ENCODE measurements at places on chromosomes 2 and 18. TPM values are rescaled to one million over a fixed set of nuclear protein-coding genes. Genes with fewer than 3 reads are reported as not detected.
A peak's percentile ranks its signal among the peaks of the same experiment; 100 is the strongest.

DNA sequence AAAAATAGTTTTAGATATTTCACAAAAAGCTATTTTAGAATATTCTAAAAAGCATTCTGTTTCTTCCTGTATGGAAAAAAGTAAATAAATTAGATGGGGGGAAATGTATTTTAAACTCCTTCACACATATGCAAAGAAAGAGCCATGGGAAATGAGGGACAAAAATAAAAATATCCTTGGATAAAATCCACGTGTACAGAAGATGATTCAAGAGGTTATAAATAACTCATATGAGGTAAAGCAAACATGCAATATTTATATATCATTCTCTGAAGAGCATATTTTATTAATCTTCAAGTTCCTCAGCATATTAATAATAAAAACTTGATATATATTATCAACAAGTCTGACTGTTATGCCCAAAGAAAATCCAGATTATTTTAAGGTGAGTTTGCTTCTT lies 8.8 kb upstream of the GFPT1 start:
- DNase-seq = no peak

Gene POTEC
- not detected for total RNA-seq

DNA sequence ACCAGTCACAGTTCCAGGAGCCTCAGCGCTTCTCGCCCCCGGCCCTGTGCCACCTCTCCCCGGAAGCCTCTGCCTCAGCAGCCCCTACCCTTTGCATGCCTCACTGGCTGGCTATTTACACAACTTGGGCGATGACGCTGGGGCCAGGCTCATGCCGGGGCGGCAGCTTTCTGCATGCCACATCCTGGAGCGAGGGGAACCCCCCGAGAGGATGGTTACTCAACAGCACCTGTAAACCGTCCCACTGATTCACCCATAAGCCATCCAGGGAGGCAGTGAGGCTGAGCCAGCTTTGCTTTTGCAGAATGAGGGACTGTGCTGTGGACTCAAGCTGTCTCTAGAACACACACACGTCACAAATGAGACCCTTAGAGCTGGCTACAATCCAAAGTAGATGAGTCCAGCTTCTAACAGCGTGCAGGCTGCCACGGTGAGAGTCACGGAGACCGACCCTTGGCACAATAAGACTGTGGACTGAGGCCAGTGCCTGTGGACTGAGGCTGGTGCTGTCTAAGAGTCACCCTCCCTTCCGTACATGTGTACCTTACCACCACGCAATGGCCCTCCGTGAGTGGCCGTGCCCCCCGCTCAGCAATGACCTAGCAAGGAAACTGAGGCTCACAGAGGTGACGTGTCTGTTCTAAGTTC lies 45.6 kb upstream of the ODC1 start:
- peak; percentile 67 for DNase-seq

Gene EMX1
- 1.1 TPM for total RNA-seq
